ENCODE measurements at places on chromosomes 7 and 10.

GRCh38 chr10:77251297-77252013 lies 386.2 kb downstream of the KCNMA1 start:
- no peak for DNase-seq

DNA sequence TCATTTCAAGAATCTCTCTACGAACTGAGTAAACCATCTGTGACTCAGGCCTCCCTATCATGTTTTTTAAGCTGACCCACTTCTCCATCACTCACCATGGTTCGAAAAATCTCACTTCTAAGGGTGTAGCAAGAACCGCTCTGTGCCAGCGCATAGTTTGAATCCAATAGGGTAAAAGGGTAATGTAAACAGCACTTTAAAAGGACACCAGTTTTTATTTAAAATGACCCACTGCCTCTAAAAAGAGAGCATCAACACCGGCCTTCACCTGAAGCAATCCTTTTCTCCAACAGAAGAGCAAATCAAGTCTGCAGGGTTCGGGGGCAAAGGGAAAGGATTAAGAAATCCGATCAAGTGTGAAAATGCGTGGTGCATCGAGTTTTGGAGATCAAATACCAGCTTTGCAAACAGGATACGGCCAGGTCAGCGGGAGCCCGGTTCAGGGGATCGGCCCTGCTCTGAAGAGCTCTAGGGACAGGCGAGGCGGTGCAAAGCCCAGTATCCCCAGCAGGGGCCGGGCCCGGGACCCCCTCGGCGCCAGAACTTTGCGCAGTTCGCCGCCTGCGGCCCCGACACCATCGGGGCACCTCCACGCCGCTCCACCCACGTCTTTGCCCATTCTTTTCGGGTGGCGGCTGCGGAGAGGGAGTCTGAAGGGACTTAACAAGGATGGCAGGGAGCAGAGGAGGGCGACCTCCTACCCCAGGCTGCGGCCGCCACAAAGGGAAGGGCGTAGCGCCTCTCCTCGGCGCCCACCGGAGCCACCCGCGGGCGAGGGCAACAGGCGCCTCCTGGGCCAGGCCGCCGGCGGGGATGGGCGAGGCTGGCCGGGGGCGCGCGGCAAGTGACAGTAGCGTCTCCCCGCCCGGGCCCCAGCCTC lies 842 bp downstream of the NMT2 start:
- peak; percentile 34 for DNase-seq

GRCh38 chr7:22417841-22418240 lies 60.9 kb upstream of the RAPGEF5 start:
- DNase-seq: no peak

DNA sequence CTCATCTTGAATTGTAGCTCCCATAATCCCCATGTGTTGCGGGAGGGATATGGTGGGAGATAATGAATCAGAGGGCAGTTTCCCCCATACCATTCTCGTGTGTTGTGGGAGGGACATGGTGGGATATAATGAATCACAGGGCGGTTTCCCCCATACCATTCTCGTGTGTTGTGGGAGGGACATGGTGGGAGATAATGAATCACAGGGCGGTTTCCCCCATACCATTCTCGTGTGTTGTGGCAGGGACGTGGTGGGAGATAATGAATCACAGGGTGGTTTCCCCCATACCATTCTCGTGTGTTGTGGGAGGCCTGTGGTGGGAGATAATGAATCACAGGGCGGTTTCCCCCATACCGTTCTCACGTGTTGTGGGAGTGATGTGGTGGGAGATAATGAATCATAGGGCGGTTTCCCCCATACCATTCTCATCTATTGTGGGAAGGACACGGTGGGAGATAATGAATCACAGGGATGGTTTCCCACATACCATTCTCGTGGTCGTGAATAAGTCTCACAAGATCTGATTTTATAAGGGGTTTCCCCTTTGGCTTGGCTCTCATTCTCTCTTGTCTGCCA lies 271.0 kb downstream of the MAD1L1 start:
- DNase-seq: no peak

- no peak for DNase-seq
Observed at GRCh38 chr7:38554586-38554985, 76.6 kb downstream of the AMPH start.

DNA sequence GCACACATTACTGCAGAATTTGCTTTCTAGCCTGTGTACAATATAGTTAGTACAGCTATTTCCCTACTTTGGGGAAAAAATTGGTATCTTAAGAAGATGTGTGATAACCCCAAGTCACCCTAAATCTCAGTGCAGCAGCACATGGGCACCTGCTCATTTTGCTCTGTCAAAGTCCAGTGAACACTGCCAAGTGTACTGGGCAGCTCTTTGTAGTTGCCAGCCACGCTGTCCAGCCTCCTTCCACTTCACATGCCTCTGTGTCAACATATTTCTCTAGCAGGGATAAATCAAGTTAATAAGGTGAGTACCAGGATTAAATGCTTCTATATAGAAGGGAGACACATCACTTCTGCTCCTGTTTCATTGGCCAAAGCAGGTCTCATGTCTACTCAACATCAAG lies 87.1 kb upstream of the CDC14C start:
- no peak for DNase-seq
